CD4-positive, alpha-beta T cell treated with Interferon alpha-2 for 1 hour (primary cell): ENCODE measurements at places on chromosomes 4 and X.

DNA sequence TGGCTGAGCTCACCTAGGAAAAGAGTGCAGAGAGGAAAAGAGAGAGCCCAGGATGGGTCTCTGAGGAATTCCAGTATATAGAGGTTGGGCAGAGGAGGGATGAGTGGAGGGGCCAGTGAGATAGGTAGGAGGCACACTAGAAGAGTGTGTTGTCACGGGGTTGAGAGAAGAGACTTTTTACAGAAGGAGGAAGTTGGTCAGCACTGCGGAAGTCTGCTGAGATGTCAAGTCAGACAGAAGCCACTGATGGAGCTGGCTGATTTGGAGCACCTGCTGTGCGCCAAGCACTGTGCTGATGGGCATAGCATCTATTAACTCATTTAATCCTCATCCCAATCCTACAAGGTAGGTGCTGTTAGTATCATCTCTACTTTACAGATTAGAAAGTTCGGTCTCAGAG, 60.4 kb downstream of the EFNB1 start:
- no peak for DNase-seq

DNA sequence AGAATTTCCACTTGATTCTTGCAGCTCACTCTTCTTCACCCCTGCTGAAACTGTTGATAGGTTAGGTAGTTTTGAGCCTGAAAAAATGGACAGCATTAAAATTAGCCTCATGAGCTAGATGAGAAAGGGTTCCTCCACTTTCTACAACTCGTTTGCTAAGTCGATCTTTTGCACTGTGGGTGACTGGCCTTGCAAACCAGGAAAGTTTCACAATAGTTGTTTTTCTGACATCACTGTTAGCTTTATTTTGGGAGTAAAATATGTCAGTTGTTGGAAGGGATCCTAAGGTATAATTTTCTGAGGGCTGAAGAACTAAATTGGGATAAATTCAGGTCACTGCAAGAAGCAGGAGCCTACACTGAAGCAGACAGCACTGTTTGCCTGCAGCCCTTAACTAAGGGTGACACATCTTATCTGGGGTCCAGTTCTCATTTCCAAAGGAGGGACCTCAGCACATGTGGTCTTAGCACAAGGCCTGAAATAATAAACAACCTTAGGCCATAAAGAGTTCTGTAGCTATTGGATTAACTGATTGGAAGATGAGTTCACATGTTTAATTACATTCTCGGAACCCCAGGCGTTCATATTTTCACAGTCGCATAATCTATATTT, 29.1 kb downstream of the ANAPC4 start:
- DNase-seq: no peak

DNA sequence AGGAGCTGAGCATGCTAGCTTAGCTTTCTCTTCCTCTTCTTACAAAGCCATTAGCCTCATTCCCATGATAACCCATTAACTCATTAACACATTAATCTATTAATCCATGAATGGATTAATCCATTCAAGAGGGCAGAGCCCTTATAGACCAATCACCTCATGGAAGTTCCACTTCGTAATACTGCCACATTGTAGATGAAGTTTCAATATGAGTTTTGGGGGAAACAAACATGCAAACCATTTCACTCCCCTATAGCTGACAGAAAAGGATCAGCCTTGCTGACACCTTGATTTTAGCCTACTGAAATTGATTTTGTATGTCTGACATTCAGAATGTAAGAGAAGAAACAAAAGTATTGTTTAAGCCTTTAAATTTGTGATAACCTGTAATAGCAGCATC, 251.8 kb upstream of the GALNTL6 start:
- DNase-seq: no peak

- DNase-seq: no peak
Measured at GRCh38 chr4:76302826-76303438, 3.6 kb upstream of the STBD1 start.

DNA sequence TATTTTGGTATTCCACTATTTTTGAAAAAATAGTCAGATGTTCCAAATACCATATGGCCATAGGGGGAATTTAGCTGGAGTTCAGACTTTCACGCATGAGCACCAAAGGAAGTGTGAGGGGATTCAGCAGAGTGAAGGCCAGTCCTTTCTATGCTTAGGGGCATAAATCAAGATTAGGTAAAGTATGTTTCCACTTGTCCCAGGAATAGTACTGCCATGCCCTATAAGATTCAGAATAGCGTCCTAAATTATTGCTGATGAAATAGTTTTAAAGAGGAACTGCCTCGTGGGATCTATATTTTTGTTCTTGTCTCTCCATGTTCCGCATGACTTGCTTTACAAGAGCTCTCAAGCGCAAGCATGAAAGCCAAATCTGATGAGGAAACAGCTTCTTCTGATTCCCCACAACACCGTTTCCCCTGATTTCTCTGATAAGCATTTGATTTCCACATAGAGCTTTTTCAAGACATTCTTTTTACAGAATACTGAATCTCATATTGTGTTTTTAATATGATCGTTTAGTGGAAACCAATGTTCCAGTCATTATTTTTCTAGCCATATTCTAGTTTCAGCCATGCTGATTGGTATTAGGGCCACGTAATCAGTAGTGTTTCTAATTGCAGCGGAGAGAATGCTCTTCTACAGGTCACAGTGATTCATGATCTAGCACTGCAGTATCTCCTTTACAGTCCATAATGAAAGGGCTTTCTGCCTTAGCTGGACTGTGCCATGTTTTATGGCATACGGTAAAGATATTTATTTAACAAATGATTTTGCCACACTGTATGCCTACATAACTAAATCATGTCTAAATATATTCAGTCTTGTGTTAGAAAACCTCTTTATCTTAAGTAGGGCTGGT, 492.3 kb downstream of the CENPC start:
- DNase-seq: no peak
